ENCODE measurements at places on chromosomes 12 and 14. TPM values are rescaled to one million over a fixed set of nuclear protein-coding genes. Genes with fewer than 3 reads are reported as not detected.

The NEUROD4 gene
- total RNA-seq = 3.9 TPM

The AKAP5 gene
- 31.7 TPM for total RNA-seq

The GLRX5 gene
- 28.7 TPM for total RNA-seq

The OLR1 gene
- total RNA-seq = 7.3 TPM

The AGAP2 gene
- 25.6 TPM for total RNA-seq

The FGF6 gene
- total RNA-seq = not detected

The GDF3 gene
- total RNA-seq = not detected

The NOS1 gene
- 1.2 TPM for total RNA-seq

The NKX2-1 gene
- 0.31 TPM for total RNA-seq

All from occipital lobe (tissue), 3 donors.